T-helper 22 cell (primary cell): ENCODE measurements at places on chromosomes 13 and 19.

GRCh38 chr13:27830010-27830409 is 37.7 kb downstream of the GSX1 start:
- peak; percentile 19 for DNase-seq

GRCh38 chr13:94056362-94056990 is 423.0 kb downstream of the DCT start:
- no peak for DNase-seq

DNA sequence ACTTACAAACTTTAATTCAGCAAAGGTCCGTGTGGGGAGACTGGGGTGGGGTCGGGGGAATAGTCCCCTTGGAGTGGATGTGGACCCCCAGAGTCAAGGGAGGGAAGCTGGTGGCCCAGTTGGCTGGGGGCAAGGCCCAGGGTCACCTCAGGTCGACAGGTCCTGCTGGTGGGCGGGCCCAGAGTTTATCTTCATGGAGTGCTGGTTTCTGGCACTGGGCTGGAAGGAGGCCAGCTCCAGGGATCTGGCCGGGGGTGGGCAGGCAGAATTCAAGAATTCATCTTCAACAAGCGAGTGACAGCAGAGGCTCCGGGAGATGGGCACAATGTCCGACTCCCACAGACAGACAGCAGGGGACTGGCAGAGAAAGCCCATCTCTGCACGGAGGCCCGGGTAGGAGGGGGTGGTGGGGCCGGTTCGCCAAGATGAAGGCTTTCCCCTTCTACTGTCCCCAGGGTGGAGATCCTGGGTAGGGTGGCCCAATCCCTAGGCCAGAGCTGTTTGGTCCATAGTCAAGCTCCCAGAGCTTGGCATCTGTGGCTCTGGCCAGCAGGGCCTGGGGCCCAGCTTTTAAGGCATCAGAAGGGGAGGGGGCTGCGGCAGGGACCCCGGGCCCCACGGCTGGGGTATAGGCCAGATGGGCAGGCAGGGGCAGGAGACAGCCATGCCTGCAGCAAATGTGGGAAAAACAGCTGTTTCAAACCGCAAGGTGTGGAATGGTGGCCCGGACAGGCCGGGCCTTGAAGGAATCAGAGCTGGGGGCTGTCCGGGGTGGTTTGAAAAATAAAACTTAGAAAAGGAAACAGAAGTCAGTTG is 622 bp upstream of the FDX2 start:
- no peak for DNase-seq

- DNase-seq = no peak
Observed at GRCh38 chr13:31896427-31896826, 135.1 kb upstream of the FRY start.

GRCh38 chr13:46038296-46038695 is 14.2 kb downstream of the ZC3H13 start:
- DNase-seq = no peak

DNA sequence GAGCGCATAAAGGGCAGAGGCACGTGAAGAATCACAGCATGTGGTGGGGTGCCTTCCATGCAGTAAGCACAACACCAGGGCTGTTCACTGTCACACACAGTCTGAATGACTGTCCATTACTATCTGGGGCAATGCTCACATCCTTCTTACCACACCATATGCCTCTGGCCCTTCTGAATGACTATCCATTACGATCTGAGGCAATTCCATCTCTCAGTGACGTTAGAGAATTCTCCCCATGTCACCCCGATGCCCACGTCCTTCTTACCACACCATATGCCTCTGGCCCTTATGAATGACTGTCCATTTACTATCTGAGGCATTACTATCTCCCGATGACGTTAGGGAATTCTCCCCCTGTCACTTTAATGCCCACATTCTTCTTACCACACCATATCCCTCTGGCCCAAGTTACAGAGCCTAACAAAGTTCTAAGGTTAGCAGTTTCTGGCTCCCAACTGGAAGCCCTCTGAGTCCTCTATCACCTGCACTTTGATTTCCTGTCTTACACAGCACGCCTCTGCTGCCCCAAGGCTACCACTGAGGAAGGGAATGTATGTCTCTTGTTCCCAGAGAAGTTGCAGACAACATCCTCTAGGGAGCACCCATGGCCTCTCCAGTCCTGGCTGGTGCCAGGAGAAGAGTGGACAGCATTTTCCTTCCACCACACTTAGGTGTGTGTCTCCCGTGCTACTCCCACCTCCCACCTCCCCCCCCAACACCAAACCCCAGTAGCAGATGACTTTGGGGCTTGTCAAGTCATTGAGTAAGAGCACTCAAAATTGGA is 154.8 kb downstream of the COG6 start:
- no peak for DNase-seq

DNA sequence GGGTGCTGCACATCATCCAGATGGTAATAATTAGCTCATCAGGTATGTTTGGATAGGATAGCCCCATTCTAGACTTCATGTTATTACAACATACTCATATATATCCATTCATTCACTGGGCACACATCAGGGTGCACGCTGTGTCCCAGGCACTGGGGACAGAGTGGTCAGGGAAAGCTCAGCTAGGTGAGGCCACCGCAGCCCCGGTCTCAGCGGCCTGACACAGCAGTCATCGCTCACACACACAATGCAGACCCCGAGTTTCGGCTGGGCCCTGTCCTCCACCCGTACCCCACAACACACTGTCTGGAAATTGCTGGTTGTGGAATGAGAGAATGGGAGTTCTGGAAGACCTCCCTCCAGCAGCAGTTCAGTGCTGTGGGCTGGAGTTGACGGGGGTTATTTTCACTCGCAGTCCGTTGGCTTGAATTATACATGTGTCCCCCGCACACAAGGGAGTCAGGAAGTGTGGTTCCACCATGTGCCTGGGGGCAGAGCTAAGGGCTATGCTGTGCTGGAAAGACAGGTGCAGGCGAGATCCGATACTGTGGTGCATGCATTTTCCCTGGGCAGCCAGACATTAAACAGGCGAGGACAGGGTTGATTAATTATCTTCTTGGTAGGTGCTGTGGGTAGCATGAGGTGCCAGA is 257.6 kb downstream of the TEX29 start:
- DNase-seq = no peak

DNA sequence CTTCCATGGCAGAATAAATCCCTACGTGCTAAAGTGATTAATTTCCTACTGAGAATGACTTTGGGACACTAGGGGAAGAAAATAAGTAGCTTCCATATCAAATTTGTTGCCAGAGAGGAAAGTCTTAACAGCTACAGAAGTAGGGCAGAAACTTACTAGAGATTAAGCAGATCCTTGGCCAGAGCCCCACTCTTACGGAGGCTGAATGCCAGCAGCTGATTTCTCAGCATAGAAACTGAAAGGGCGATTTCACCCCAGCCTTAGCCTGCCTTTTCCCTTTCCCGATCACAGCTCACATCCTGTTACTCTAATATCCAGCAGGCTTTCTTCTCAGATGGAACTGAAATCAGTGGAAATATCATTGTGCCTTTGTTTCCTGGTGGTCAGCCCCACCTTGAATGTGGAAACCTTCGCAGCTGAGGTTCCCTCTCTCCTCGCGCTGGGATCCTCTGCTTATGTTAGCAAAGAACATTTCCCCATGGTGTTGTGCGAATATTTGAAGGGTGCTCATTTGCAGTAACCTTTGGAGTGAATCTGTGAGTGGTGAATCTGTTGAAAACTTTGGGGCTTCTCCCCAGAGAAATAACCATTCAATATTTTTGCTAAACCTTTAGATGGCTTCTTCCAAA is 8.4 kb downstream of the FAM124A start:
- no peak for DNase-seq

DNA sequence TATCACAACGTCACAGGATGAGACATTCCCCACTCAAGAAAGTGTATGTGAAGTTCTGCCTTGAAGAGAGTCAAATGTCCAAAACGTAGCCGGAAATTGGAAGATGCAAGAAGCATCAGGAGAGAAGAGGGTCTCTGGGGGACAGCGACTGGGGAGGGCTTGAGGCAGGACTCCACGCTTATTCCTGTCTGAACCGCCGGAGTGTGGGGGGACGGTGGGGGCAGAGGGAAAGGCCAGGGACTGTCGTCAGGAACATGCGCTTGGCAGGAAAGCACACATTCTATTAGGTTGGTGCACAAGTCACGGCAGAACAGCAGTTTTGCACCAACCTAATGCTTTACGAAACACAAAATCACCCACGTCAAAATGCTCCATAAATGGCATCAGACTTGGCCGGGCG is 95.3 kb upstream of the TM9SF2 start:
- DNase-seq = no peak

- no peak for DNase-seq
Observed at GRCh38 chr13:30620941-30621340, 3.2 kb downstream of the USPL1 start.

GRCh38 chr19:3822683-3823349 is 36.6 kb upstream of the MATK start:
- no peak for DNase-seq

DNA sequence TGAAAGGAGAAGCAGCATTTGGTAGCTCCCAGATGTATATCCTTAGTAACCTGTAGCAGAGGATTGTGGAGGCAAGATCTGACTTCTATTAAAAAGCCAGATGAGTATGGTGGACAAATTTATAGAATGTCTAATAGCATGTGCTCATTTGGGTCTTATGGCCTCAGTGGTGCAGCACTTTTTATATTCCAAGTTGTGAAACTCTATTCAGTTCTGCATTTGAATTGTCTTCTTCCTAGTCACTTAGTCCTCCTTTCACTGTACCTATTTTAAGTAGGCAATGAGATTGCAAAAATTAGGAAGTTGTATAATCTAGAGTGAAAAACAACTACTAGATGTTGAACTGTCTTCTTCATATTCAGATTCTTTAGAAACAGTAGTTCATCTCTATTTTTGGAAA is 412.5 kb upstream of the PCDH9 start:
- no peak for DNase-seq

GRCh38 chr19:16888629-16889365 is at the start of gene F2RL3:
Gene F2RL3 (plus strand): TSS chr19:16888999. CDS start chr19:16889190, 191 bp downstream.
- DNase-seq = no peak

DNA sequence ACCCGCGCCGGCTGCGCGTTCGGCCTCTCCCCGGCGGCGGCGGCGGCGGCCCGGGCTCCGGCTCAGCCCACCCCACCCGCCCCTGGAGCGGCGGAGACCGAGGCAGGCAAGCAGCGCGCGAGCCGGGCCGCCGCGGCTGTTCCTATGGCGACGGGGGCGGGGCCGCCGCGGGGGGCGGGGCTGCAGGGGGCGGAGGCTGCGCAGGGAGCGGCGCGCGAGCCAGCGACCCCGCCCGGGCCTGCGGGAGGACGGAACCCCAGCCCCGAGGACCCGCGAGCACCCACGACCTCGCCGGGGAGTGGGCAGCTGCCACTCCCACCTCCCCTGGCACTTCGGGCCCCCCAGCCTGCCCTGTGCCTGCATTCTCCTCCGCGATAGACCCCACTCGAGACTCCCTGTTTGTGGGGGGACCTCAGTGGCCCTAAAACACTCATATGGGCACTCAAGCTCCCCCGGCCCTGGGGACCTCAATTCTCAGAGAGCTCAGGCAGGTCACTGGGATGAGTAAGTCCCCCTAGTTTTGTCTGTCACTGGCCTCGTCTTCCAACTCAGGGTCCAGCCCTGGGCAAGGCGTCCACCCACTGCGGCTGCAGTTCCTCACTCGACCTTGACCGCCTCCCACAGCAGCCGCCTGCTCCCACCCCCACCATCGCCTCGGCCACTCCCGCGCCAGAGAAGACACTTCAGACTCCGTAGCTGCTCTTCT is at the start of gene CTXN1:
CTXN1 (minus strand) TSS at position 115 of the 706 bp plus-strand sequence. CDS start 597 bp downstream, outside the sequence.
- peak; percentile 61 for DNase-seq

GRCh38 chr13:30763786-30764413 is 28.6 kb downstream of the ALOX5AP start:
- DNase-seq = no peak

GRCh38 chr13:33236021-33236420 is 49.5 kb downstream of the STARD13 start:
- no peak for DNase-seq

DNA sequence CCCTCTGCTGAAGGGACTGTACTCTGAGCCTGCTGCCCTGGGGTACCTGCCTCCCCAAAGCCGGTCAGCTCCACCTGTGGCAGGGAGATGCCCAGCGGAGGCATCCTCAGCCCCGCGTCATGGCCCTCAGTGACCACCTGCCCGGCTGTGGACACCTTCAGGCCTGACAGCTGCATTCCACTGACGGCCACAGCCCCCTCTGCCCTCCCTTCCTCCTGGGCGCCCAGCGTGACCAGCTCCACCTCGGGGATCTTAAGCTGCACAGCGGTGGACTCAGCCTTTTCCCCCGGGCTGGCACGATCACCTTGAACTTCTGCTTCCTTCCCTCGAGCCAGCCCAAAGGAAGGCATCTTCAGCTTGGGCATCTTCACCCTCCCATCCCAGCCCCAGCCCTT is 4.8 kb upstream of the HIPK4 start:
- DNase-seq = no peak

DNA sequence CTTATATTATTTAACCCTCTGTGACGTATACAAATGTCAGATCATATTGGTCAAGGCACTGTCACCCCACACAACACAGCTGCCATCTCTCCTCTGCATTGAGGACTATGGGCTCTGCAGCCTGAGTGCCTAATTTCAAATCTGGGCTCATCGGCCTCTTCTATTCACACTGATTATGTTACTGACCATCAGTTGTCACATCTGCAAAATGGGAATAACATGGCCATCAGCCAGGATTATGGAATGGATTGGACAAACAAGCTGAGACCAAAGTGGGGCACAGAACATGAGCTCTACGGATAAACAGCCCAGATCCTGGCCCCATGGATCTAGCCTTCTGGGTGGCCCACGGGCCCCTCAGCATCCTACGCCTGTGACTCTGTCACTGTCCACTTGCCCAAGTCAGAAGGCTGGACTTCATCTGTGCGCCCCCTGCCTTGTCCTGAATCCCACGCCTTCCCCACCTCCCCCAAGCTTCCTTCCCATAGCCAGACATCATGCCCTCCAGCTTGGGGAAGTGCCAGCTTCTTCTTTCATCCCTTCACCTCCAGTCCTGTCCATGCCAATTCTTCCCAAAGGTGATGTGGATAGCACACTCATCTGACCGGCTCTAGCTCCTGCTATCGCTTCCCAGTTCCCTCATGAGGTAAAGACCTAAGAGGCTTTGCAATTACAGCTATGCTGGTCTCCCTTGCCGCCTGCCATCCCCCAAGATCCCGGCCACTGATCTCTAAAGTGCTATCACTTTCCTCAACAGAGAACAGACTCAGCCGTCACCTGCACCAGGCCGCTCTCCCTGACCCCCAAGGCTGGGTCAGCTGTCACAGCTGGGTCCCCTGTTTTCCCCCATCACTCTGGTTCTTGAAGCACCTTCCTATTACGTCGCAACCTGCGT is 872 bp downstream of the FARSA start:
- DNase-seq = no peak

GRCh38 chr19:33499248-33499647 is 22.3 kb downstream of the PEPD start:
- no peak for DNase-seq

DNA sequence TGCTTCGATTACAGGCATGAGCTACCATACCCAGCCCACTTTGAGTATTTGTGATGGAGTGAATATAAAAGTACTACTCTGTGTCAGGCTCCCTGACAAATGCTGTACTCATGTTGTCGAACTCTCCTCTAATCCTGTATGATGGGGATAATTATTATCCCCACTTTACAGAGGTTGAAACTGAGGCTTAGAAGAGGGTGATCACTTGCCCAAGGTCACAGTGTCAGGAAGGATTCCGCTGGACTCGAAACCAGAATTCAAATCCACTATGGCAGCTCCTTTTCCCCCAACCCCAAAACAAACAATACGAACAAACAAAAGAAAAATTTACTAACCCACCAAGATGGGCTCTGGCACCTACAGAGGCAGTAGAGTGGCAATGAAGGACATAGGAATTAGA is 1.7 kb upstream of the PPP5C start:
- no peak for DNase-seq

- DNase-seq = no peak
Observed at GRCh38 chr13:71316792-71317363, 550.1 kb downstream of the DACH1 start.
